Umbilical cord (tissue), 2 donors: ENCODE measurements at places on chromosomes 13 and 19.
A peak's percentile ranks its signal among the peaks of the same experiment; 100 is the strongest.

GRCh38 chr13:71876648-71877255 lies 9.7 kb upstream of the DACH1 start:
- DNase-seq, result no peak

DNA sequence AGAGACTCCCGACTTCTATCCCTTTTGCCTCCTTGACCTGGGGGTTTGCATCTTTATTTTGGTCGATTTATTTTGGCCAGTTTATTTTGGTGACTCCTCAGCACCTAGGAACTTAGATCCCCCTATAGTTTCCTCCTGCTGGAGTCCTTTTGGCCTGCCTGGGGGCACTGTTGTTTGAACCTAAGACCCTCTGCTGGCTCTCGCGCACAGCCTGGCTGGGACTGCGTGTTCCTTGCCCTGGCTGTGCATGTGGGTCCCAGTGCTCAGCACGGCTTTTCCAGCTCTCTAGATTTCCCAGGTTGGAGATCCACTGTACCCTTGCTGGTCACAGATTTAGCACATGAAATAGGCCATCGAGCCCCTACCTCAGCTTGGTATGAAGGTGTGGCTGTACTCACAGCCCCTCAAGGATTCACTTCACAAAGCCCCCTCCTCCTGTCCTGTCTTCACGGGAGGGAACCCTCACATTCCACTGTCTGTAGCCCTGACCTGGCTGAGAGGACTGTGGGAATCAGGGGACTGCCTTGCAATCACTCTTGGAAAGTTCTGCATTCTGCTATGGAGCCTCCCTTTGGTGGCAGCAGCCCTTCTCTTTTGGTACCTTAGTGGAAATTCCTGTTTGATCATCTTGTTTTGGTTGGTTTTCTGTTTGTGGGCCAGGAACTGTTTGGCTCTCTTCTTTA lies 8.3 kb downstream of the UBAC2 start:
- no peak for DNase-seq

GRCh38 chr19:5048727-5049553 lies 80.0 kb downstream of the KDM4B start:
- DNase-seq, result peak; percentile 62

GRCh38 chr19:17060802-17061201 lies 14.4 kb downstream of the HAUS8 start:
- DNase-seq, result no peak

GRCh38 chr19:9789066-9789465 lies 20.5 kb upstream of the ZNF846 start:
- no peak for DNase-seq

- DNase-seq, result no peak
These were observed 15.3 kb downstream of the NOP53 start for GRCh38 chr19:47760632-47760999.

GRCh38 chr13:27964741-27965323 lies 4.3 kb downstream of the CDX2 start:
- no peak for DNase-seq

DNA sequence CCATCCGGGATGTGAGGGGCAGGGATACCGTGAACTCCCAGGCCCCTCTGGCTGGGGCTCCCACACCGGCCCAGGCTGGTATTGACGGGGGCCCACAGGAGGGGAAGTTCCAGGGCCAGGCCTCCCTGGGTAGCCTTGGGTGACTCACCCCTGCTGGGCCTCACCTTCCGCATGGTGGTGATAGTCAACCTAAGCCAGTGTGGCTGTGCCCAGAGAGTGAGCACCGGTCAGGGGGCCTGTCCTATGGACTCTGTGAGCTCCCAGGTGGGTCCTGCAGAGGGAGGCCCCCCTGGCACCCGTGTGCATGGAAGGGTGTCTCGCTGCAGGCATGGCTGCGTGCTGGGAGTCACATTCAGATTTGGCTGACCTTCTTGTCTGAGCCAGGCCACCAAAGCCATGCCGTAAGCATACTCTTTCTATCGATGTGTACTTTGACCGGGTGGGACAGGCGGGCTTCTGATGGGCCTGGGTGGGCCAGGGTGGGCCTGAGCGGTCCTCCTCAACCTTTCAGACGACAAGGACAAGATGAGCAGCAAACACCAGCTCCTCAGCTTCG lies 27.6 kb downstream of the DHX34 start:
- DNase-seq, result no peak

- DNase-seq, result peak; percentile 67
These were observed 19.0 kb downstream of the MRPS12 start for GRCh38 chr19:38949580-38950367.

DNA sequence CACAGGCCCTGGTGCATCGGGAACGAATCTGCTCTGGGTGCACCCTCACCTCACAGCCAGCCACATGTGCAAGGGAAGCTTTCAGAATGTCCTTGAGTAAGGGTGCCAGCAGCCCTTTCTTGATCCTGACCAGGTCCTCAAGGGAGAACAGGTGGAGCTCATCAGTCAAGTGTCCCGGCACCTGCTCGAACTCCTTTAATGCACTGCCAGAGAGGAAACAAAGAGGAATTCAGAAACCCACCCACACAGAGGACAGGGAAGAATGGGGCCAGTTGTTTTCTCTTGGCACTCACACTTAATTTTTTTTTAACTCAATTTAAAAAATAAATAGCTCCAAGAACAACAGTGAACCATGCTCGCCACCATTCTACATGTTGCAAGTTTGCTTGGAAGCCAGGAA lies 41.7 kb downstream of the RUBCNL start:
- no peak for DNase-seq

DNA sequence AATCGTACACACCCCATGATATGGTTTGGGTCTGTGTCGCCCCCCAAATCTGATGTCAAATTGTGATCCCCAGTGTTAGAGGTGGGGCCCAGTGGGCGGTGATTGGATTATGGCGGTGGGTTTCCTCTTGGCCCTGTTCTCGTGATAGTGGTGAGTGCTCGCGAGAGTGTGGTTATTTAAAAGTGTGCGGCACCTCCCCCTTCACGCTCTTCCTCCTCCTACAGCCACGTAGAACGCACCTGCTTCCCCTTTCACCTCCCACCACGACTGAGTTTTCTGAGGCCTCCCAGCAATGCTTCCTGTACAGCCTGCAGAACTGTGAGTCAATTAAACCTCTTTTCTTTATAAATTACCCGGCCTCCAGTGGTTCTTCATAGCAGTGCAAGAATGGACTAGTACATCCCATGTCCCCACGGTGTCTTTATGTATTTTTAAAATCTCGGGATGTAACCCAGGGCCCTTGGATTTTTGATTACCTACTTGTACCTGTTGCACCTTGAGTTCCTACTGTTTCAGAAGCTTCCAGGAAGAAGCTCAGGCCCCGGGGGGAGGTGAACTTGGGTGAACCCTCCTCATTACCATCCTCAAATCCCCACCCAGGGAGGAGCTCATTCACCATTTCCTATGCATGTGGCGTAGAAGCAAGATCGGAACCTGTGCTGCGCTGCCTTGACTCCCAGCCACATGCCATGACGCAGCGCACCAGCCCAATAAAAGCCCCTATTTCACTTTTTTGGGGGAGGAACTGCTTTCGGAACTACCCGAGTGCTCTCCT lies 52.4 kb downstream of the TEX29 start:
- DNase-seq, result no peak

GRCh38 chr13:102799426-102800144 lies 666 bp downstream of the BIVM start:
- peak; percentile 5 for DNase-seq

DNA sequence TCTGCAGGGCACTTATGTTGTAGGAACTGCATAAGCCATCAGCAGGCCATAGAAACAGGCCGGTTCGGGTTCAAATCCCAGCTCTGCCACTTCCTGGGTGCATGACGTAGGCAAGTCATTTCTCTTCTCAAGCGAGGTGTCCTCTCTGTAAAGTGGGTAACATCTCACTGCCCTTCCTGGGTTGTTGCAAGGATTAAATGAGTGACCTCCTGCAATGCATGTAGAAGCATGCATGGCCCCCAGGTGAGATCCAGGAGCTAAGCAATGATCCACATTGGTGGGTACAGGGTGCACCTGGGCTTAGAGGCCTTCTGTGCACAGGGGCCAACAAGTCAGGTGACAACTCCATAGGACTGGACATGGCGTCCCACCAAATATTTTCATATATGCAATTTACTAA lies 13.8 kb downstream of the PHLDB3 start:
- no peak for DNase-seq

- no peak for DNase-seq
These were observed 530.2 kb upstream of the NBEA start for GRCh38 chr13:34411894-34412293.

DNA sequence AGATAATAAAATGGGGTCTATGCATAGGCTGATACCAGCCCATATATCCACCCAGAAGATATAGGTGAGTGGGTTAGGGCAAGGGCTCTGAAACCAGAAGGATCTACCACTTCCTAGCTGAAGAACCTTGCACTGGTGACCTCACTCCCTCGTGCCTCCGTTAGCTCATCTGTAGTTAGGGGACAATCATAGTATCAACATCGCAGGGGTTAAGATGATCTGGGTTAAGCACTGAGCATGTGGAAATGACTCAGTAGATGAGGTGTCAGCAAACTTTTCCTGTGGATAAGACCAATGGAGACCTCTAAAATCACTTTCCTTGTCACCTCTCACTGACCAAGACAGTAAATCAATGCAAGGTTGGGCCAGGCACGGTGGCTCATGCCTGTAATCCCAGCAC lies 30.5 kb downstream of the TNFSF14 start:
- DNase-seq, result no peak

DNA sequence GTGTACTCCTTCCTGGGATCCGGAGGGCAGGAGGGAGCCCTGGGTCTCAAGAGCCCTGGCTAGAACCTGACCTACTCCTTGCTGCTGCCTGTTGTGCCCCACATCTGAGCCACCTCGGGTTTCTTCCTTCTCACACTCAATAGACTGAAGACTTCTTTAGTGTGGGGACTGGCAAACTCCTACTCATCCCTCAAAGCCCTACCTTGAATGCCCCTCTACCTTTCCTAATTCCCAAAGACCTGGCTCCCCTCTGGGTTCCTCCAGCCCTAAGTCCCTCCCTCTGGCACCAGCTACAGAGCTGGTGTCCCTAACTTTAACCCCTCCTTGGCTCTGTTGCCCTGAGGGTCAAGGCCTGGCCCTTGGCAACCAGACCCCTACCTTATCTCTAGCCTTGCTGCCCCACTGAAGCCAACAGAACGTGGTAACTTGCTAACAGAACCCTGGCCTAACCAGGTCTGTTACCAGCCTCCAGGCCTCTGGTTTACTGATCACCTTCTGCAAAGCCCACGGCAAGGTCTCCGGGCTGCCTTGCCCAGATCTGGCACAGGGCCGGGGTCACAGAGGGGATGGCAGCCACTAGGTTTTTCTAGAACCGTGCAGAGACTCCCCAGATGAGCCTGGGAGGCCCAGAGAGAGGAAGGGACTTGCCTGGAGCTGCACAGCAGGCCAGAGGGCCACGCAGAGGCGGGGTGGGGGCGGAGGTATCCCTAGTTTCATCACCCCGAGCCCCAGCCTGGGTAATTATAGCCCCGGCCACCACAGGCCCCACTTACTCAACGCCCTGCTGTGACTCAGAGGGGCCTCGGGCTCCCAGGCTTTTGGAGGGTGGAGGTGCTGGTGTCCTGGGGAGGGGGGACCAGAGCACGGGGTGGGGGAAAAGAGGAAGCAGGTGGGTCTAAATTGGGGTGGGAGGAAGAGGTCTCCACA lies 15.3 kb downstream of the ZBTB7A start:
- DNase-seq, result no peak
